NCI-H1105 treated with DMSO at 0.1 percent for 48 hours (cell line): ENCODE measurements at places on chromosomes 1 and 21.
A peak's percentile ranks its signal among the peaks of the same experiment; 100 is the strongest.

DNA sequence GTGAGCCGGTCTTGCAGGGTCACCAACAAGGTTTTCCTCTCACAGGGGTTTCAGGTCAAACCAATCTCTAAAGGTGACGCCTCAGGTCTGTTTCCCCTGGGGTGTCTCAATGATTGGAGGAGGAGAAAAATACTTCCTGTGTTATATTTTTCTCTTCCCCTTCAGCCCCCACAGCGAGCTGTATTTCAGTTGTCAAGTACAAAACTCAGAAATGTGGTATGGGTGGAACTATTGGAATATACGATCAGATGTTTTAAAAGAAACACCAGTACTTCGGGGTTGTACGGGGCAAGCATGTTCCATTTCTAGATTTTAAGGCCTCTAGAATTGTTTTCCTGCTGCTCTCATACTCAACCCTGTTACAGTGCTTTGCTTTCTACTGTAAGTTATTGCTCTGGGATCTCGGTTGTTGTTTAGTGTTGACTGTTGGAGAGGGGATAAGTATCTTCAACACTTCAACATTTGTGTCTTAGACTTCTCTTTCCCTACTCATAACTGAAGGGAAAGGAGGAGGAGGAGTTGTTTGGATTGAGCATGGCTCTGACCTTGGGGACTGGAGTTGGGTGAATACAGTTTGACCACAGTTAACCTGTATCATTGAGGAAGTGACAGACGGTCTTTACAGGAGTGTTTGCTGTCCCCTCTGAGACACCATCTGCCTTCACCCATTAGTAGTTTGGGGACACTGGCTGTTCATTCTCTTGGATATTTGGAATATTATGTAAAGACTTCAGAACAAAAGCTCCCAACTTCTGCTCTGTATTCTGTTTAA lies 2.0 kb downstream of the MAPKAPK2 start:
- DNase-seq = no peak

DNA sequence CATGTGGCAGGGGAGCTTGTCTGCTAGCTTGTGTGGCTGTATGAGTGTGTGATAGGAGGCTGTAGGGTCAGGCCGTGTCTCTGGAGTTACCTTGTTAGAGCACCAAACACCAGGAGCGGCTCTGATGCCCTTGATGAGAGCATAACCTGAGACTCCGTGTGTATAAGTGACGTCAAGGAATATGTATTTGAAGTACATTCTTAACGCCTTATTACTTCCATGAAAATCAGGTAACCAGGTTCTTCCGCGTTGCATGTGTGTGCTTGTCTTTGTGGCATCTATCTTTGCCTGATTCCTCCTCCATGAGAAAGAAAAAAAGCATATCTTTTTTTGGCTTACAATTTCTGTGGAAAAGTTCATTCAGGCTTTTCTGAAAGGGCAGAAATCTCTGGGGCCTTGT lies 4.6 kb downstream of the OLFML3 start:
- DNase-seq = no peak

DNA sequence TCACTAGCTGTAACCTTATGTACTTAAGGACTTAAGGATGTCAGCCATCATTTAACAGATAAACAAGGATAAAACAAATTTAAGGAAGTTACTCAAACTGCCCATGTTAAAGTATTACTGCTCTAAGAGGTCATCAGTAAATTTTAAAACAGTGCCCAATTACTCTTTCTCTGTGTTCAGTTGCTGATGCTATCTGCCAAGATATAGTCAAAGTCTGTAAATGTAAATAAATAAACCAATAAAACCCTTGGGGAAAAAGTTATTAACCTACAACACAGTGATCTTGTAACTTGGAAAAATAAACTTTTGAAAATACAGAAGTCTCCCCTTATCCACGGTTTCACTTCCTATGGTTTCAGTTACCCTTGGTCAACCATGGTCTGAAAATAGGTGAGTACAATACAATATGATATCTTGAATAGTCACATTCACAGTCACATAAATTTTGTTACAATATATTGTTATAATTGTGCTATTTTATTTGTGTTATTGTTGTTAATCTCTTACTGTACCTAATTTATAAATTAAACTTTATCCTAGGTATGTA lies 501.8 kb downstream of the LMO4 start:
- no peak for DNase-seq

- no peak for DNase-seq
Measured at GRCh38 chr1:39287541-39287940, 83.0 kb downstream of the MACF1 start.

DNA sequence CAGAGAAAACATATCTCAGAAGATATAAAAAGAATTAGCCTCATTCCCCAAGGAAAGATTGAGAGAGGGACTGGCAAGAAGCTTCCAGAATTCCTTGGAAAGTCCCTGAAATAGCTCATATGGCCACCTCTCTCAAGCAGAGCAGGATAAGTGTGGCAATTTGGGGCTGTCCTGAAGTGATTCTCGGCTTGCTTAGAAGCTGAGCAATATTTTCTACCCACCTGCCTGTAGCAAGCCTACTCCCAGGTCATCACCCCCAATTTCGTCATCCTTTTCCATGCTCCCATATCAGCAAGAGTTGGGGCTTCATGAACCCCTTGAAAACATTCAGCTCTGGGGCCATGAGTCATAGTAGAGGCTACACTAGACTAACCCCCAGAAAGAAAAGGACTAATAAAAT lies 131.5 kb downstream of the PLPP3 start:
- no peak for DNase-seq

- DNase-seq = no peak
Measured at GRCh38 chr21:41933313-41934079, 20.3 kb downstream of the C2CD2 start.

- no peak for DNase-seq
Measured at GRCh38 chr1:147171399-147172167, 687 bp downstream of the PRKAB2 start.

DNA sequence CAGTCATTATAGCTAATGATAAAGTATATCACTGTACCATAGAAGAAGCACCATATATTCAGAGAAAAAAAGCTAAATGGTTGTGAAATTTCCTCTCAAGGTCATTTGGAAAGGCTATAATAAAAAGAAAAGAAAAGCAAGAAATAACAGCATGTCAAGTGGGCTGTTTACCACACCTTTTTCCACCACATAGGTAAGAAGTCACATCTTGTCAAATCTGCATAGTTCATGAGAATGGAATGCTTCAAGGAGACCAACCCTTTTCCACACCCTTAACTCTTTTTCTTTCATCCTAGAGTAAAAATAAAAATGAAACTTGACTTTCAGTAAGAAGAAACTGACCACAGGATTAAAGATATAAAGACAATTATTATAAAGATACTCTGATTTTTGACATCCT lies 91.2 kb downstream of the ATP6V1G3 start:
- no peak for DNase-seq

GRCh38 chr21:16330082-16330907 lies 600.5 kb downstream of the USP25 start:
- DNase-seq = peak; percentile 76

GRCh38 chr1:234933475-234933874 lies 195.2 kb downstream of the TOMM20 start:
- DNase-seq = no peak

DNA sequence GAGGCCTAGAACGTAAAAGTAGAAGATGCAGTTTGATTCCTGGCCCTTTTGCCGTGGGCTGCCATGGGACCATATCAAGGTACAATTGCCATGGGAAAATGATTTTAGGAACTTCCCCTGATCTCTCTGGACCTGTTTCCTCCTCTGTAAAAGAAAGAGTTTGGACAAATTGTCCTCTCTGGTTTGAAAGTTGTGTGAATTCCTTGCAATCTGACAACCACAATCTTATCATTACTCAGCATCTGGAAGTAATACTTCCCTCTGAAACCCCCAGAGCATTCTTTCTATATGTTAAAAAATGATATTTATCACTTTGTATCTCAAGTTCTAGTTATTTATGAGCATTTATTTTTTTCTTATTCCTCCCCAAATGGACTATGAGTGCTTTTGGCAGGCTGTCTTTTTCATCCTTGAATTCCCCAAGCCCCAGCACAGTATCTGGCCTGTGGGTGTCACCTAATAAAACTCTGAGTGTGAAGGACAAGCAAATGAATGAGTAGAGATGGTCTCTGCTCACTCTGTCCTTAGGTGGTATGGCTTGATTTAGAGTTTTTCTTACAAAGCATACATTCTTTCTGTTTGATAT lies 181.1 kb downstream of the DYRK1A start:
- no peak for DNase-seq

DNA sequence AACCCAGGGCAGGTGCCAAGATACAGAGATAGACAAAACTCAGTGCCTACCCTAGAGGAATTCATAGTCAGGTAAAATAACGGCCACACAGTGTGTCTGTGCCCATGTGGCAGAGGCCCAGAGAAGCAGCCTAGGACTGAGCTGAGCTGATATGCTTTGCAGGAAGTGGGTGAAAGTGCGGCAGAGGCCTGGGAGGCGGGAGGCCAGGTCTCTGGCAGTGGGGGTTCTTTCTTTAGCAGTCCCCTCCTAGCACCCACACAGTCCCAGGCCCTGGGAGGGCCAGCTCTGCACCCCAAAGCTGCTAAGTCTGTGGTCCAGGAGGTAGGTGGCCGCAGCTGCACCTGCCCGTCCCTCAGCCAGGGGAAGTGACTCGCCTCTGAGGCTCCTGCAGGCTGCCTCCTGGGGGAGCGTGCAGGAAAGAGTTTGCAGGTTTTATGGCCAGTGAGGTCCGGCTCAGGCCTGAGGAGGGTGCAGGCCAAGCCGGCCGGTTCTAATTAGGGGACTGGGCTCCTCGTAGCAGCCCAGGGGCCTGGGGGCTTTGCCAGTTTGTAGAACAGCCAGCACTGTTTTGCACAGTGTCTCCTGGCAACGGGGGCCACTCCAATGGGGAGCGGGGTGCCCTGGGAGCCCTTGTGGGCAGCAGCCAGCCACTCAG lies 107.9 kb downstream of the SPSB1 start:
- no peak for DNase-seq

GRCh38 chr1:210364479-210364878 lies 35.8 kb downstream of the HHAT start:
- no peak for DNase-seq

- DNase-seq = no peak
Measured at GRCh38 chr1:219659005-219659600, 46.2 kb upstream of the ZC3H11B start.

DNA sequence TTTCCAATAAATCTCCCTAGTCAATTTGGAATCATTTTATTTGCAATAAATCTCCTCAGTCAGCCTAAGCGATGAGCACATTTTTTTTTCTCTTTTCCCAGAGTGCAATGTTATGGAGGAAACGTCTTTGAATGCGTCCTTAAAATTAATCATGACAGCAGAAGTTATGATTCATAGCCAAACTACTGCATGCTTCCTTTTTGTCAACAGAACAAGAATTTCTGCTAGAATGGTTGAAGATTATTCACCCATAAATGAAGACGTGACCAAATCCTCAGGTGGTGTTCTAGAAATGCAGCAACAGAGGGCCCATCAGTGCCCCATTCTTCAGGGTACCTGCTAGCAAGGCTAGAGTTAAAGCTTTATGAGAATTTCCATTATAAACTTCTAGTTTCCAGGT lies 407.9 kb upstream of the PKN2 start:
- DNase-seq = no peak

DNA sequence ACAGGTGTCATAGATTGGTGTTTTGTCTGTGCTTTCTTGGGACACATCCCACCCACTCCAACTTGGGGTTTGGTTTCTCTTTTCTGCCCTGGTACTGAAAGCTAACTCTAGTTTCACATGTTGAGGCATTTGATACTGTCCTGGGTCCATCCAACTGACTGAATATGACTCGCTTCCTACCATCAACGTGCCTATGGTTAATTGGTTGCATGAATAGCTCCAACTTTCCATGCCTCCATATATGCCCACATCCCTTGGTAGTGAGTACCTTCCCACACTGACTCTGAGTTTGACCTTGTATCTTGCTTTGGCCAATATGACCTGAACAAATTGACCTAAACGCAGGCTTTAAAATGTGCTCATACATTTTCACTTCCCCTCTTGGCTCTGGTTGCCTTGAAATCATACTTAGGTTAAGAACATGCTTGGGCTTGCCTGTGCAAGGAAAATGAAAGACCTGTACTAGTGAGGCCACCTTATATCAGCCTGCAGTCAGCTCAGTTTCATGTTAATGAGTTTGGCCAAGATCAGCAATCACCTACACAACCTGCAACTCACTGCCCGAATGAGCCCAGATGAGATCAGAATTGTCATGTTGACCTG lies 81.0 kb upstream of the KCNK2 start:
- peak; percentile 57 for DNase-seq

DNA sequence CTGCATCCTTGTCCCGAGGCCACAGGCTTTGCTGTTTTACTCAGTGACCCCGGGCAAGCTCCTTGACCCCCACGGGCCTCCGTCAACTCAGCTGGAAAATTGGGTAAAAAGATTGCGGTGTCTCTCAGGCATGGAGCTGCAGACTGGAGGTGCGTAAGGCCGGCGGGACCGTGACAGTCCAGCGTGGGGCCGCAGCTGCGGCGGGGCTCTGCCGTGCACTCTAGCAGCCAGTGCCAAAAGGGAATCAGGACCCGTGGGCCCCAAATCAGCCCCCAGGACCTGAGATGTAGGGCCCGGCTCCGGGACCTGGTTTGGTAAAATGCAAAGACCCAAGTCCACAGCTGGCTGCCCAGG lies 158.3 kb downstream of the PRDM16 start:
- DNase-seq = no peak

DNA sequence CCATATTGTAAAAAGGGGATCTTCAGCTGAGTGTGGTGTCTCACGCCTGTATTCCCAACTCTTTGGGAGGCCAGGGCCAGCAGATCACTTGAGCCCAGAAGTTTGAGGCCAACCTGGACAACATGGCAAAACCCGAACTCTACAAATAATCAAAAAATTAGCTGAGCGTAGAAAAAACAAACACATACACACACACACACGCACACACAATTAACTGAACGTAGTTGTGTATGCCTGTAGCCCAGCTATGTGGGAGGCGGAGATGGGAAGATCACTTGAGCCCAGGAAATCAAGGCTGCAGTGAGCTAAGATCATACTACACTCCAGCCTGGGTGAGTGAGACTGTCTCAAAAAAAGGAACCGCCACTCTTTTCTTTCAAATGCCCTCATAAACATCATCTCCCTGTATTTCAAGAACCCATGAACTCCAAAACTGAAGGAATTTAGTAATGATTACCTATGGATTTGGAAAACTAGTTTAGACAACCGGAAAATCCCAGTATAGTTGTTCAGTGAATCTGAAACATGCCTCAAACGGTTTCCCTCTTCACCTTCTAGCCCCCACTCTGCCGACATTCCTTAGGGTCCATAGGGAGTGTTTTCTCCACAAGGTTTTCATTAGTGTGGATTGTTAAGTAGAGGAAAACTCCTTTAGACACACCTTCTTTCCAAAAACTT lies 4.5 kb downstream of the TXNIP start:
- peak; percentile 55 for DNase-seq

DNA sequence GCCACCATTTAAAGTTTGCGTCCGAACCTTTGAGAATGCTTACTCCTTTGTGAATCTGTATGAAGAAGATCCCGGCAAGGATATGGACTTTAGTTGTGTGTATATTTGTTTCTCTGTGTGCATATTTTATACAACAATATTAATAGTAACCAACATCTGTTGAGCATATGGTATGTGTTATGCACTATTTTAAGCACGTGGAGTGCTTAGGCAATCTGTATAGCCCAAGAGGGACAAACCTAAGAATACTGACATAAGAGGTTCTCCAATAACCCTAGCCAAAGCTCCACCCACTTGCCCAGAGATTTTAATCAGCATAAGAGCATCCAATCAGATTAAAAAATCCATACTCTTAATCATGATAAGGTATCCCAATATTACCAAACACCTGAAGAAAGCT lies 92.7 kb downstream of the MAB21L3 start:
- DNase-seq = no peak
